ENCODE measurements at places on chromosomes 4 and X.

DNA sequence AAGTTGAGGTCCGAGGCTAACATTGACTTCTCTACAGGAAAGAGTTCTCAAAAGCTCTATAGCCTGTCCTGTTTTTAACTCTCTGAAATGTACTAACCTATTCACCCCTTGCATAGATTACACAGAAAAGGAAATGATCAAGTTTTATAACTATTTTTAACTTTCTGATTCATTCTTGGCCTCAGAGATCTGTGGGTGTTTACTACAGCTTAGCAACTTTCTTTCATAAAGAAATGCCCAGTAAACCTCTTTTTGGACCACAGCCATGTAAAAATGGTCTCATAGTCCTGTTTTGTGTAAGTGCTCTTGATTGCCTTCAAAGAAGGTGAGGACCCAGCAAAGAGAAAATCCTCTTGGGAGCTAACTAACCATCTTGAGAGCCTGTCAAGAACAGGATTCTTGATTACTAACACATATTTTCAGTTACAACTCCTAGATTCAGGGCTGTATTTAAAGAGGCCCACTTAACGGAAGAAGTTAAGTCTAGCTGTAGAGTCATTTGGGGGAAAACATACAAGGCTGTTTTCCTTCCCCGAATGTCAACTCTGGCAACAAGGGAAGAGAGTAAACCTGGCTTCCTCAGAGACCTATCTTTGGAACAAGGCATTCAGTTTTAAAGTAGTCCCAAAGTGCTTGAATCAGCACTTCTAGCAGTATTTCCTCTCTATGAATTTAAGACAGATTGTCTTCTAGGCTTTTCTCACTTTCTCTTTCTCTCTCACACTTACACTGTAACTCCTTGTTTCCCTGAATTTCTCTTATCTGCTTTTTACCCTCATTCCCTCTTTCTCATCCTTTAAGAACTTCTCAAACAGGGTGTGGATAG, 78.2 kb downstream of the IL21 start:
- no peak for DNase-seq

DNA sequence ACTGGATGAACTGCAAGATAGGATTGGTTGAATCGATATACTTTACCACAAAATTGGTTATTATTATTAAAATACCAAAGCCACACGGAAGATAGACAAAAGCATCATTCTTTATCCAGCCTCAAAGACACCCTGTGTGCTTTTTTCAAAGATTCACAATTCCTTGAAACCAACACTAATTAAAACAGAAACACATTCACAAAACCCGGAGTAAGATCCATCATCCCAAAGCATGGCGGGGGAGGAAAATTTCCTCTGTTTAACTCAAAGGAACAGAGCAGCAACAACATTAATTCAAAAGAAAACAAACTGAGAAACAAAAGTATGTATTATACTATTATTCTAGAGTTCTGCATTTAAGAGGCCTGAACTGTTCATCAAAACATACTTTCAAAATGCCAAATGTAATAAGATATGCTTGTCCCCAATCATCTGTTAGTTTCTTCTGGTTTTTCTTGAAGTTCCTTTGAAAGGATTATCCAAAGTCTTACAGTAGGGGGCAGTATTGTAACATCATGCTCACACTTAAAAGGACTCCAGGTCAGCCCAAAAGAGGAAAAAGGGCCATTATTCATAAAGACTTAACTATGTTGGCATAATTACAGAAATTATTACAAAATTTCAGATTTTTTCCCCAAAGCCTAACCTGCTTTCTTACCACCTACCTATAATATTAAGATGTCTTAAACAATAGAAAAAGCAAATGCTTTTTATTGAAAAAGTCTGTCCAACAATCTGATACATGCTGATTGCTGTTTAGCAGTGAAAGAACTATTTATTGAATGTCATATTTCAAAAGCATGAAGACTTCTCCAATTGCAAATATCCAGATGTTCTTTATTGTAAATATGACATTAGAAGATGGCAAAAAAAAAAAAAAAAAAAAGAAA, 168.7 kb downstream of the SCFD2 start:
- DNase-seq: no peak

DNA sequence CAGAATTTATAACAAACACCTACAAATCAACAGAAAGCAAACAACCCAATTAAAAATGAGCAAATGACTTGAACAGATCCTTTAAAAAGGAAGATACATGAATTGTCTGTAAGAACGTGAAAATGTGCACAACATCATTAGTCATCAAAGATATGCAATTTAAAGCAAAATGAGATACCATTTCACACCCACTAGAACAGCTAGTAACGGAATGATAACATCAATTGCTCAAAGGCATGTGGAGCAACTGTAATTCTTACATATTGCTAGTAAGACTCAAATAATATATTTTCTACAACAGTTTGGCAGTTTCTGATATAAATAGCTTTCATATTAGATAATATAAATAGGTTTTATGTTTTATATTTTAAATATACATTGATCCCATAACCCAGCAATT, 82.5 kb downstream of the LCORL start:
- DNase-seq: no peak

GRCh38 chrX:142084611-142085010, 120.5 kb downstream of the MAGEC2 start:
- no peak for DNase-seq

DNA sequence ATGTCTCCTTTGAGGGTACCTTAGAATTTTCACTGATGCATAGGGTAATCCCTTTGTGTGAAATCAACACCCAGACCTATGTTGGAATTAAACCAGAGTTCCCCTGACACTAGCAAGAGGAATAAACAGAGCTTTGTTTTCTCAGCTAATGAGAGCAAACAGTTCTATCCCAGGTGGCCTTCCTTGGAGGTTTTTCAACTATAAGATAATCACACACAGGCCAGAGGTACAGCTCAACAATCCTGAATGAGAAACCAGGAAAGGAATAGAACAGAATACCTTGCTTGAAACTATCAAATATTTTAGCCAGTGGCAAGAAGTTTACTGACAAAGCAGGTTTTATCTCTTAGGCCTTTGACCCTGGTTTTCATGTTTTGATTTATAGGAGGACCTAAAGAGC, 100.2 kb downstream of the OTC start:
- no peak for DNase-seq

- no peak for DNase-seq
These were observed 116.8 kb upstream of the SHISA3 start for GRCh38 chr4:42280327-42281095.

DNA sequence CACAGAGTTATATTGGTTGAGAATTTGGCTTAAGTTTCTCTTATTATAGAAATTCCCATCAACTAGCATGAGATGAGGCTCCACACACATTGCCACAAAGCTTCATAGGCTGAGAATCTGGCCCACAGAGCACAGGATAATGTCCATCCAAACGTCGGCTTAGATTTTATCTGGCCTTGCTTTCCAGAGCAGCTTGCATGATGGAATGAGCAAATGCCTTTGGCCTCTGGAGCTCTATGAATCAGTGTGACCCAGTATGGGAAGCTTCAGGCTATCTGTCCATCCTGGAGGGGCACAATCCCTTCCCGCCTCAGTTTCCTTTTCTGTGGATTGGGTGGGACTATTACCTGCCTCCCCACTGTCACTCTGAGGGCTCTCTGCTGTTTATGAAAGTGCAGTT, 131.5 kb upstream of the NDP start:
- no peak for DNase-seq

- no peak for DNase-seq
These were observed 674.4 kb upstream of the LCORL start for GRCh38 chr4:18695733-18696527.

DNA sequence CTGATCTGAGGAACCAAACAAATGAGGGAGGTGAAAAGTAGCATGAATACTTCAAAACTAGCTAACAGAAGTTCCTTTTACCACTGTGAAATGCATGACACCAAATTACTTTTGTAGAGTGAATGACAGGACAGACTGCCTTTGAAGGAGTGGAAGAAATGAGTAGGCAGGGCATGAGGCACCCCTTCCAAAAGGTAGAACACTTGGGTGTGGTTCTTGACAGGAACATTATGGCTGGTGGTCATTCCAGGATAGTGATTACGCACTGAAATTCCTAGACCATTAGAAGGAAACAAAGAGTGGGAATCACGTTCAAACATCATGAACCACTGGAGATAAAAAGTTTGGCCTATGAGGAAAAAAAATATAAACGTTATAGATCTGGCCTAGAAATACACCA, 4.9 kb downstream of the HUWE1 start:
- DNase-seq: no peak

- DNase-seq: no peak
These were observed 26.3 kb upstream of the UBA6 start for GRCh38 chr4:67727124-67727850.

DNA sequence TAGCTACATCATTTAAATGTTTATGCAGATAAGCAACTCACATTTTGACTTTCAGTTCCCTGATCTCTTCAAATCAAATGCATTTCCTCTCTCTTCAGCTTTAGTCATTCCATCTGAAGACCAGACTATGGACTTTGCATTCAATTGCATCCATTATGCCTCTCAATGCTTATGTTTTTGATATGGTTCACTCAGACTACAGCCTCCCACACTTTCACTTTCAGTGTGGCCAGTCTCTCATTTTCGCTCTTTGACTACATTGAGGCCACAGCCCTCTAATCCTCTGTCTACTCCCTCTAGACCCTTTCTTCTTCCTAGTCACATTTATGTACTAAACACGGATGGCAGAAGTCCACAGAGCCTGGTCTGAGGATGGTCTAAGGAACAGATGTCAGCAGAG, 24.5 kb upstream of the VEGFC start:
- DNase-seq: no peak

DNA sequence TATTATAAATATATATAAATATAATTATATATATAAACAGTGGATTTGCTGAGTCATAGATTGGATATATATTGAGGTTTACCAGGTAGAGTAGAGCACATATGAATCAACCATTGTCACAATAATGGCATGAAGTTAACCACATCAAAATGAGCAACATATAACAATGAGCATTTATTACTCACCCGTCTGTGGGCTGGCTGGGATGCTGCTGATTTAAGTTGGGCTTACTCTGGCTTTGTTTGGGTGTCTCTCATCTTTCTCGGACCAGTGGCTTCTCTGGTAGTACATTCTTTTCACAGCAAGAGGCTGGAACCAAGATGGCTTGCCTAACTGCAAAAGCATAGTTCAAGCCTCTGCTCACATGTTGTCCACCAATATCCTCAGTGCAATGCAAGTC, 111.7 kb upstream of the TAPT1 start:
- no peak for DNase-seq

DNA sequence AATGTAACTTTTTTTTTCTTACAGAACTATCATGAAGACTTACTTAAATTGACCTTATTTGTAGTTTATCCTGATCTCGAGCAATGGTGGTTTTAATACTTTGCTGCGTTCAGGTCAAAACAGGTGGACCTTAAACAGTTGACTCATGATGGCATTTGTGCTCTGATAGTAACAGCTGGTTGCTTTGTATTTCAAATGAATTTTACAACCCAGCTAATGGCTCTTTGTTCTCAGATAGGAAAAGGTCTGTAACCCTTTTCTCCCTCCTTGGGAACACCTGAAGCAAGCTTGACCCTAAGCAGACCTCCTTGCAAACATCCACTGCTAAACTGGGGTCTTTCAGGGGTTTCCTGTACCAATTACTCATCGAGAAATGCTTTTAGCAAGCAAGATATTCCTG, 79.2 kb downstream of the F11 start:
- DNase-seq: no peak

- no peak for DNase-seq
These were observed 27.2 kb downstream of the BST1 start for GRCh38 chr4:15729910-15730533.

GRCh38 chr4:152981278-152981677, 45.2 kb downstream of the FHDC1 start:
- DNase-seq: no peak

- DNase-seq: no peak
These were observed 634.7 kb upstream of the FAM241A start for GRCh38 chr4:111510535-111510934.

- DNase-seq: no peak
These were observed 39.5 kb downstream of the PCDH10 start for GRCh38 chr4:133188433-133189146.

GRCh38 chr4:185969657-185970056, 99.3 kb upstream of the TLR3 start:
- no peak for DNase-seq

- DNase-seq: no peak
These were observed 13.7 kb downstream of the OCRL start for GRCh38 chrX:129553619-129554288.

DNA sequence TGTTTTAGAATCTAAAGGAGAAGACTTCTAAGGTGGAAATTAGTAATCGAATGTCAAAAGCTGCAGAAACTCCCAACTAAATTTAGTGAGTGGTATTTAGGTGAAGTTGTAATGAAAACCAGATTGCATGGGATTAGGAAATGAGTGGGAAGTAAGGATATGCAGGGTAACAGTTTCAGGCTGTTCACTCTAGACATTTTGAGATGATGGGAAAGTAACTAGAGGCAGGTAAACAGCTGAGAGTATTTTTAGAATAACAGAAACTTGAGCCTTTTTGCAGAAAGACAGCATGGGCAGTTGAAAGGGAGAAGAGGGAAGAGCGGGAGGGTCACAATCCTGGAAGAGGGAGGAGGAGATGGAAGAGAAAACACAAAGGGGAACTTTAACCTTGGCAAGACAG, 12.7 kb downstream of the SPRY1 start:
- no peak for DNase-seq

GRCh38 chrX:16783452-16783851, 2.8 kb upstream of the TXLNG start:
- DNase-seq: no peak

DNA sequence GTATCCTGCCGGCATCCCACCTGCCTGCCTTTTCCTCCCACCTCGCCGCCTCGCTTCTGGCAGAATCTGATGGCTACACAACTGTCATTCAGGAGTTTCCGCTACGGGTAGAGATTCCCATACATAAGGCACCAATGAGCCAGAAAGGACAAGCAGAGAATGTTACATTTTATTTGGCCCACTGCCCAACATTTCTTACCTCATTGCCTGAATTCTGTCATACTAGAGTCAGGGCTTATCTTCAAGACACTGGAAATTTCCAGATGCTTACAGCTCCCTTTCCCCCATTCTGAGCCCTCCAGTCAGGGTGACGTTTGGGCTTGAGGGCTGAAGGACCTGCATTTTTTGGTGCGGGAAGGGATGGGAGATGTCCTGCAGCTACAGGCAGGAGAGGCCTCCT, 113.0 kb downstream of the NHS start:
- no peak for DNase-seq

GRCh38 chr4:54945838-54946237, 179.6 kb downstream of the KDR start:
- no peak for DNase-seq

DNA sequence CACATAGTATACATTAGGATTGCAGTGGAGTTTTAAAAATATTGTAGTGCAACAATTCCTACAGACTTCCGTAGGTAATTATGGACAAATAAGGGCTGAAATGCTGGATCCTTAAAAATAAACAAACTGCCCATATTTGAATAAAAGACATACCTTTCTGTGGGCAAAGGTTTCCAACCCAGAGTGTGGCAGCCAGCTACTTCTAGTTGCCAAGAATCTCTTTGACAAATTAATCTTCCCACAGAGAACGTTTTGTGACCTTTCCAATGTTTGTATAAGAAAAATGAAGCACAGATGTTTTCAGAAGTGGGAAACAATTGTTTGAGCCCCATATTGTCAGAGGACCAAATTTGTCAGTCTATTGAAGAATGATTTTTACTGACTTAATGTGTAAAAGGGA, 21.1 kb downstream of the GRPR start:
- DNase-seq: no peak

- no peak for DNase-seq
These were observed 20.6 kb downstream of the NKX1-1 start for GRCh38 chr4:1385373-1386340.

- no peak for DNase-seq
These were observed 333.5 kb downstream of the BMPR1B start for GRCh38 chr4:95091272-95091671.

Data from liver (tissue), 10 donors.